ENCODE measurements at places on chromosomes 7 and 10.
A peak's percentile ranks its signal among the peaks of the same experiment; 100 is the strongest.

DNA sequence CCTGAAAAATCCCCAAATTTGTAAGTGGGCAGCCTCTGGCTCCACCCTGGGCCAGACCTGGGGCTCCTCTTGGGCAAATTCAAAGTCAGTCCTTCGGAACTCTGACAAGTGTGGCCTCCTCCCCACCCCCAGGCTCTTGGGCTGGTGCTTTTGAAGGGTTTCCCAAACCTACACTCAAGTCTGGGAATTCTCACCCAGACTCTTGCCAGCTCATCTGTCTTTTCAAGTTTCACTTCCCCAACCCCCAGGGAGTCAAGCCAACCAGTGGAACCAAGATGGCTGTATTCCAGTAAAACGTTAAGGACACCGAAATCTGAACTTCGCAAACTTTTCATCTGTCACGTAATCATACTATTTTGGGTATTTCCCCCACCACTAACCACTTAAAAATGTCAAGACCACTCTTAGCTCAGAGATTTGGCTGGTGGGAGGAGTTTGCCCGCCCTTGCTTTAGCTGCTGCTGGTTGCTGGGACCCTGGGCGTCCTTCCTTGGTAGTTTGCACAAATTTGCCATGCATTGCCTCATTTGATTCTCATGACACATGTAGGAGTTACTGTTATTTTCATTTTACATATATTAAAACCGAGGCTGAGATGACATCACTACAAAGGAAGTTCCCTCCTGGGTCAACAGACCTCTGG is 1.7 kb upstream of the MYO1G start:
- peak overlapping the region; percentile 99 for H3K27ac ChIP-seq
- DNase-seq: peak; percentile 94
- H3K27me3 ChIP-seq: no peaks in the 10 kb centered on the region
- peak overlapping the region; percentile 99 for H3K4me3 ChIP-seq
- H3K36me3 ChIP-seq: peaks cover 80% of the 10 kb centered on the region

DNA sequence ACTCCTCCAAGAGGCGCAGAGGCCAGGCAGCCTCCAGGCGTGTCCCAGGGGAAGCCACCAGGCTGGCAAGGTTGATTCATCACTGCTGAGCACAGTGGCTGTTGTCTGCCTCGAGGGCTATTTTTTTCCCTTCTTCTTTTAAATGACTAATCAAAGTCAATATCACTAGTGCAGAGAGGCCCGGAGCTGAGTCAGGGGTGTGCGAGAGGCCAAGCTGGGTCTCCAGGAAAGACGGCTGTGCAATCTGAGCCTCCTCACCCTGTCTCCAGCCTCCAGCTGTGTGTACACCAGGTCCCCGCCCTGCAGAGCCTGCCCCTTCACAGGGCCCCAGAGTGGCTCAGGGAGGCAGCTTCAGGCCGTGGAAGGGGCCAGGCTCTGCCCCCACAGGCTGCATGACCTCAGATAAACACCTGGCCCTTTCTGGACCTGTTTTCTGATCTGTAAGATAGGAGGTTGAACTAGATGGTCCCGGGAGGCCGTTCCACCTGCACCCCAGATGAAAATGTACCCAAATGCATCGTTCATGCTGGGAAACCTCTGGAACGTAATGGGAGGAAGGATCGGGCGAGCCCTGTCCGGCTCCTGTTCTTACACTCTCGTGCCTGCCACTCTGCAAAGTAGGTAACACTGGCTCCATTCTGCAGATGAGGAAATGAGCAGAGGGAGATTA is 3.7 kb downstream of the STX1A start:
- peaks cover 7% of the 10 kb centered on the region for H3K36me3 ChIP-seq
- peaks cover 2% of the 10 kb centered on the region for H3K27me3 ChIP-seq
- no peak overlapping the region for H3K4me3 ChIP-seq

- no peak overlapping the region for H3K27ac ChIP-seq
- no peak overlapping the region for H3K4me3 ChIP-seq
- no peaks in the 10 kb centered on the region for H3K27me3 ChIP-seq
- DNase-seq: no peak
Measured at GRCh38 chr7:71633551-71634008, 501.6 kb downstream of the GALNT17 start.

GRCh38 chr7:136179154-136179553 is 202.0 kb upstream of the MTPN start:
- no peak overlapping the region for H3K4me3 ChIP-seq
- H3K27ac ChIP-seq: no peak overlapping the region
- H3K36me3 ChIP-seq: no peaks in the 10 kb centered on the region
- no peaks in the 10 kb centered on the region for H3K4me1 ChIP-seq
- no peak for DNase-seq

Measured in activated CD4-positive, alpha-beta T cell treated with anti-CD3 and anti-CD28 coated beads for 36 hours (primary cell).